ENCODE measurements at places on chromosomes 4 and X. TPM values are rescaled to one million over a fixed set of nuclear protein-coding genes. Genes with fewer than 3 reads are reported as not detected.

Gene RASGEF1B
- 2.0 TPM for total RNA-seq

Gene FABP2
- total RNA-seq, result not detected

Gene SLC16A2
- total RNA-seq, result 4.1 TPM

Gene ARHGAP24
- 17.4 TPM for total RNA-seq

Gene HADH
- 28.3 TPM for total RNA-seq

Measured in pancreas (tissue), 10 donors.